ENCODE measurements at places on chromosomes 12 and 14. TPM values are rescaled to one million over a fixed set of nuclear protein-coding genes. Genes with fewer than 3 reads are reported as not detected.
A peak's percentile ranks its signal among the peaks of the same experiment; 100 is the strongest.

GRCh38 chr12:88553941-88554658 lies 26.2 kb downstream of the KITLG start:
- no peaks in the 10 kb centered on the region for H3K27me3 ChIP-seq
- no peaks in the 10 kb centered on the region for H3K4me1 ChIP-seq
- no peaks in the 10 kb centered on the region for H3K36me3 ChIP-seq
- no peak overlapping the region for H3K4me3 ChIP-seq

GRCh38 chr14:55547650-55548315 lies 32.2 kb upstream of the KTN1 start:
- DNase-seq, result no peak
- H3K4me3 ChIP-seq, result no peak overlapping the region
- H3K4me1 ChIP-seq, result no peaks in the 10 kb centered on the region
- no peak overlapping the region for H3K27ac ChIP-seq
- H3K36me3 ChIP-seq, result no peaks in the 10 kb centered on the region
- no peaks in the 10 kb centered on the region for H3K27me3 ChIP-seq

- H3K4me1 ChIP-seq, result peaks cover 15% of the 10 kb centered on the region
- H3K36me3 ChIP-seq, result no peaks in the 10 kb centered on the region
- H3K4me3 ChIP-seq, result no peak overlapping the region
- H3K27me3 ChIP-seq, result no peaks in the 10 kb centered on the region
Observed at GRCh38 chr12:12608557-12608957, 3.1 kb upstream of the CREBL2 start.

GRCh38 chr12:503111-503761 lies 43.5 kb downstream of the B4GALNT3 start:
- no peak overlapping the region for H3K4me3 ChIP-seq
- H3K27me3 ChIP-seq, result no peaks in the 10 kb centered on the region
- no peak overlapping the region for H3K27ac ChIP-seq
- DNase-seq, result no peak

DNA sequence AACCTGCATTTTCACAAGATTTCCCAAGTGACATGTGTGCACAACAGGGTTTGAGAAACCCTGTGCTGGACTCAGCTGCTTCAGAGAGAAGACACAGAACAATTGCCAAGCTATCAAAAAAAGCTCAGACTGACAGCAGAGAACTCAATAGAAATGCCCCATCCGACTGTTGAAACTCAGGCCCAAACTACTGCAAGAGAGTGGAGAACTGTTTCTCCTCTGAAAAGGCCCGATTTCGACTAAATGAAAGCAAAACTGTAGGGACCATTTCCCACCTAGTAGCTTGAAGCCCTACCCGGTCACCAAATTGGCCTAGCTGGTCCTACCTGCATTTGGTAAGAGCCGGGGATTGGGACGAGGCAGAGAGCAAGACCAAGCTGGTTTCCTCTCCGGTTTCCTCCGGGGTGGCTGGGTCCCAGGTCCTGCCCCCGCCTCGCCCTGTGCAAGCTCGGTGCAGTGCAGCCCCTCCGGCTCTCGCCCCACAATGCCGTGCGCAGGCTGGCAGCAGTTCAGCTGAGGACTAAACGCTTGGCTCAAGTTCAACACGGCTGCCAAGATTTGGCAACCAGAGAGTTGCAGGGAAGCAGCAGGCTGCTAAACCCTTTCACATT lies 1180.6 kb downstream of the VRK1 start:
- no peak overlapping the region for H3K27ac ChIP-seq
- no peaks in the 10 kb centered on the region for H3K4me1 ChIP-seq
- H3K27me3 ChIP-seq, result no peaks in the 10 kb centered on the region
- no peaks in the 10 kb centered on the region for H3K36me3 ChIP-seq
- no peak overlapping the region for H3K4me3 ChIP-seq
- DNase-seq, result no peak

DNA sequence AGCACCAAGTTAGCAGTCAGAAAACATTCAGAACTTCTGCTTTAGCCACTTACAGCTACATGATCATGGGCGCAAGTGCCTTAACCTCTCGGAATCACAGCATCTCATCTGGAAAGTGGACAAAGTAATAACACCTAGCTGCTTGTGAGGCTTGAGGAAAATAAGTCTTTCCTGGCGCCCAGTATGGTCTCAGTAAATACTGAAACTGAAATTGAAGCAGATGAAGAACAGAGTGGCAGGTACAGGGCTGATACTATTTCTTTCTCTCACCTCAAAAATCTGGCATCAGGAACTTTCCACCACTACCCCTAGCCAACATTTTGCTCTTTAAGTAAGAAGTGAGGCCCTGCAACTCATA lies 129.7 kb upstream of the FUT8 start:
- H3K4me1 ChIP-seq, result peaks cover 54% of the 10 kb centered on the region
- peak overlapping the region; percentile 54 for H3K4me3 ChIP-seq
- H3K27ac ChIP-seq, result peak overlapping the region; percentile 83
- no peaks in the 10 kb centered on the region for H3K36me3 ChIP-seq
- DNase-seq, result peak; percentile 40

- DNase-seq, result peak; percentile 72
- H3K36me3 ChIP-seq, result no peaks in the 10 kb centered on the region
- no peak overlapping the region for H3K4me3 ChIP-seq
- H3K4me1 ChIP-seq, result peaks cover 2% of the 10 kb centered on the region
- H3K27ac ChIP-seq, result no peak overlapping the region
Observed at GRCh38 chr12:3885277-3886094, 12.3 kb upstream of the PARP11 start.

GRCh38 chr12:66744956-66745383 lies 66.1 kb upstream of the GRIP1 start:
- H3K4me3 ChIP-seq, result no peak overlapping the region
- no peaks in the 10 kb centered on the region for H3K36me3 ChIP-seq
- no peaks in the 10 kb centered on the region for H3K27me3 ChIP-seq
- no peak overlapping the region for H3K27ac ChIP-seq

DNA sequence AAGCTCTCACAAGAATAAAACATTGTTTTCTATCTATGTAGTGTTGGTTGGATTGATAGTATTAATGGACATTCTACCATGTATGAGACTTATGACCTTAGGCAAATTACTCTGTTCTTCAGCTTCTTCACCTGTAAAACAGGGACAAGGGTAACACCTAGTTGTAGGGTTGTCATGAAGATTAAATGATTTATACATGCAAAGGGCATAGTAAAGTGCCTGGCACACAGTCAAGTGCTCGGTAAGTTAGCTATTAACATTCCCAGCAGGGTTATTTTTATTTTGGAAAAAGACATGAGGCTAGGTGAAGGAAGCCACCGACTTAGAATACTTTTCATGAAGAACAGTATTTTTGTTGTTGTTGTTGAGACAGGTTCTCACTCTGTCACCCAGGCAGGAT lies 71.2 kb upstream of the PLXNC1 start:
- H3K4me1 ChIP-seq, result no peaks in the 10 kb centered on the region
- peaks cover 7% of the 10 kb centered on the region for H3K27me3 ChIP-seq
- no peak overlapping the region for H3K27ac ChIP-seq
- H3K4me3 ChIP-seq, result no peak overlapping the region
- H3K36me3 ChIP-seq, result no peaks in the 10 kb centered on the region

GRCh38 chr14:99564256-99564925 lies 39.6 kb downstream of the CCDC85C start:
- no peaks in the 10 kb centered on the region for H3K36me3 ChIP-seq
- H3K4me3 ChIP-seq, result no peak overlapping the region
- H3K27me3 ChIP-seq, result no peaks in the 10 kb centered on the region
- H3K4me1 ChIP-seq, result no peaks in the 10 kb centered on the region
- no peak for DNase-seq

DNA sequence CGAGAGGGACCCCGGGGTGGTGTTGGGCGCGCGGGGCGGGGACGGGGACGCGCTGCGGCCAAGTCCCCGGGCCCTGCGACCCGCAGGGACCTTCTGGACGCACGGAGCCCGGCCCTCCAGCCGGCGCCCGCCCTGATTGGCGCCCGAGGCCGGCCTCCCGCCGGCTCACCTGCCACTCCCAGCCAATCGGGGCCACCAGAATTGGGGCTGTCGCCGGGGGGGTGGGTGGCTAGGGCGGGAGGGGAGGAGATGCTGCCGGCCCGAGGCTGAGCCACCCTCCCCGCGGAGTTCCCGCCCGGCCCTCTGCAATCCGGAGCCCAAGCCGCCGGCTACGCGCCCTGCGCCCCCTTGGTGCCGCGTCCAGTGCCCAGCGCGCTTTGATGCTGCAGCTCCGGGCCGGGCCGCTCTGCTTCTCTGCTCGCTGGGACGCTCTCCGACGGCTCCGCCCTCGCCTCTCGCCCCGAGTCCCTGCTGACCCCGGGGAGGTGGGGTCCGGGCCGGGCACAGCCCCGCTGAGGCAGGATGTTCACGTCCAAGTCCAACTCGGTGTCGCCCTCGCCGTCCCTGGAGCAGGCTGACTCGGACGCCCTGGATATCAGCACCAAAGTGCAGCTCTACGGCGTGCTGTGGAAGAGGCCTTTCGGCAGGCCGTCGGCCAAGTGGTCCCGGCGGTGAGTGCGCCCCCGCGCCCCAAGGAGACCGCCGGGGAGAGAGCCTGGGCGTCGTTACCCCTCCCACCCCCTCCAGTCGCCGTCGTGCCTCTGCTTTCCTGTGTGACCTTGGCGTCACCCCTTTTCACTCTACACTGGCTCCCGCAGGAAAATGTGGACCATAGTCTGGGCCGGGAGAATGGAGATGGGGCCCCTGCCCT lies at the start of gene PLEKHD1:
Gene PLEKHD1, plus strand, starts transcription at position 285 of the 871 bp plus-strand sequence. Its CDS starts 238 bp downstream, at position 523.
- H3K27me3 ChIP-seq, result peaks cover 9% of the 10 kb centered on the region
- H3K27ac ChIP-seq, result no peak within 1 kb of the TSS
- H3K4me3 ChIP-seq, result no peak within 1 kb of the TSS
- H3K4me1 ChIP-seq, result peaks cover 11% of the 10 kb centered on the region
- H3K36me3 ChIP-seq, result no peaks in the 10 kb centered on the region

- H3K4me3 ChIP-seq, result no peak overlapping the region
- H3K4me1 ChIP-seq, result no peaks in the 10 kb centered on the region
- H3K36me3 ChIP-seq, result no peaks in the 10 kb centered on the region
- no peak overlapping the region for H3K27ac ChIP-seq
- no peaks in the 10 kb centered on the region for H3K27me3 ChIP-seq
Observed at GRCh38 chr12:77924703-77925102, 94.0 kb downstream of the NAV3 start.

Gene AGAP2
- 27.6 TPM for total RNA-seq

Gene FAM90A1
- total RNA-seq, result 0.17 TPM

Gene SLCO1A2
- total RNA-seq, result 0.17 TPM

Gene RBM25
- 151 TPM for total RNA-seq

Gene PCK2
- total RNA-seq, result 34.1 TPM

Gene CCDC197
- total RNA-seq, result not detected

Gene SLC10A1
- not detected for total RNA-seq

Gene ACACB
- 27.5 TPM for total RNA-seq

Data from B cell (primary cell).